Inflammatory macrophage treated with lipopolysaccharide for 4 hours (primary cell): ENCODE measurements at places on chromosomes 4 and X.

DNA sequence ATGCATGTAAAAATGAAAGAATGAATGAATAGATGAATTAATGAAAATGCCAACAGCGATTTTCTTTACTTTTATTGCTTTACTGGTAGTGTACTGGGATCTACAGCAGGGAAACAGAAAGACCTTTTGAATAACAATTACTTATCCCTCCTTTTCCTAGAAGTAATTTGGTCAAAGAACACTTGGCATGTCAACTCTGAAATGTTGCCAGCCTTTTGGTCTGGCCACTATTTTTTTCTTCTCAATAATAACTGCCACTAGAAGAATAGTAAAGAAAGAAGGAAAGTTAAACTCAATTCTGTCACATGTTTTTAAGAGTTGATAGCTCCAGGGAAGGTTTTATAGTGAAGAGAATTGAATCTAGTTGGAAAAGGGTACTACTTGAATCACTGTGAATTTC lies 52.9 kb downstream of the EPHA5 start:
- no peak for DNase-seq

- DNase-seq: no peak
These were observed 30.1 kb upstream of the RBMX start for GRCh38 chrX:136910565-136911035.

GRCh38 chr4:135510582-135510981 lies 1309.0 kb upstream of the PABPC4L start:
- DNase-seq: no peak

GRCh38 chr4:19987746-19988145 lies 264.0 kb upstream of the SLIT2 start:
- DNase-seq: no peak

DNA sequence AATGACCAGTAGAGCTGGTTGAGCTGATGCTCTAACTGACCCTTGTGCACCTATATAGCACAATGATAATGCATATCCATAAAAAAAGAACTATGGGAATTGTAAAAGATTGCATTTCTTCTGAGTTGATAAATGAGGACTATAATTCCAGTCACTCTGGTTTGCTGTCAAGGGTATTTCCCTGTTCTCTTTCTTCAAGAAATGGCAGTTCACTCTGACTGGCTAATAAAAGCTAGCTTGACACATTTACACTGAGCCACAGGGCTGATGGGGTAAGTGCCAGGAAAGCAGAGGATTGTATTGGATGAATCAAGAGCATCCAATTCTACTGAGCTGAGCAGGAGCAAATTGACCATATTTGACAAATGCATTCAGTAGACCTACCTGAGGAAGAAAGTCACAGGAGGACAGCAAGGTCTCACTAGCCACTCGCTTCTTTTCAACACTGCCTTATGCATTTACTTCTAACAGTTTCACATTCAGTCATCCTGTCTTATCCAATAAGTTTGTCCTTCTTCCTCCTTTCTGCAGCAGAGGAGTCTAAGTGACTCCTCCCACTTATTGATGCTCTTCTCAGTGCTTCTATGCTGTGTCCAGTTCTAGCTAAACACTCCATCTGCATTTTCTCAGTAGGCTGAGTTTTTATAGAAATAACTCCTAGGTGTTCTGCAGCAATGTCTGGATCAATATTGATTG lies 43.0 kb downstream of the RBMX2 start:
- DNase-seq: no peak
